Astrocyte of the hippocampus (primary cell): ENCODE measurements at places on chromosomes 4 and X.

DNA sequence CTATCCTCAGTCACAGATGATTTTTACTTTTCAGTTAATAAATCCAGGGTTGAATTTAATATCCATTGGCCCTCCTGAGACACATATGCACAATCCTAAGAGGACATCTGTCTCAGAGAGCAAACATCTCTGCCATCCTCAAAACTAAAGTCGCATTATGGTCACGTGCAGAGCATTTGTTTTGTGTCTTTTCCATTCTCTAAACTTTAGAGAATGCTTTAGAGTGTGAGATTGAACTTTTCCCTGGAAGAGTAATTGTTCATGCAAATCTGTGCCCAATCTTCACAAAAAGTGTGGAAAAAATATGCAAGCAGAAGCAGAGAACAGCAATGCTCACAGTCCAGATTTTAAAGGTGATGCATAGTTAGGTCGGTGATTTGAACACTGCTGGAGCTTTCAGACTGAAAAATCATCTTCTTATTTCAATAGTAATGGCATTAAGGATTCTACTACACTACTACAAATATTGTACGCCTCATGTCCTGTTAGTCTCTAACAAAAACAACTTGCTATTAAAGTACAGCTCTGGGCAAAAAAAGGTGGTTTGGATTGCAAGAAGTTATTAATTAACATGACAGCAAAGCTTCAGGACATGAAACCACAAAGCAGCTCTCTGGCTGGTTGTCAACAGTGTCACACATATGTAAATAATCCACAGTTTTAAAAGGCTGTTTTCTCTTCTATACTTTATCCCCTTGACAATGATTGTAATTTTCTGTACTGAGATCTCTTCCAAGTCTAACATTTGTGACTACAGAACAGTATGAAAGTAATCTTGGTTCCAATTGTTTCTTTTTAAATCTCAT, 19.9 kb downstream of the DCHS2 start:
- peak; percentile 18 for DNase-seq

DNA sequence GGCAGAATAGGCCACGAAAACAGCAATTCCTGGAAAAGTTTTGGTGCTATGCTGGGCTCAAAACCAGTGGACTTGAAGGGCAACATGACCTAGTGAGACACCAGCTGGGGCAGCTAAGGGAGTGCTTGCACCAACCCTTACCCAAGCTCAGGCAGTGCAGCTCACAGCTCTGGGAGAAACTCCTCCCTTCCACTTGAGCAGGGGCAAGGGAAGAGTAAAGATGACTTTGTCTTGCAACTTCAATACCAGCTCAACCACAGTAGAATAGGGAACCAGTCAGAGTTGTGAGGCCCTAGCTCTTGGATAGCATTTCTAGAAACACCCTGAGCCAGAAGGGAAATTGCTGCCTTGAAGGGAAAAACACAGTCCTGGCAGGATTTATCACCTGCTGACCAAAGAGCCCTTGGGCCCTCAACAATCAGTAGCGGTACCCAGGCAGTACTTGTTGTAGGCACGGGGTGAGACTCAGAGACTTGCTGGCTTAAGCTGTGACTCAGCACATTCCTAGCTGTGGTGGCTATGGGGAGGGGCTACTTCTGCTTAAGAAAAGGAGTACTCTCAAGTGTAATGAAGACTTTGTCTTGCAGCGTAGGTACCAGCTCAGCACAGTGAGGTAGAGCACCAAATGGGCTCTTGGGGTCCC, 19.7 kb upstream of the ABCG2 start:
- DNase-seq = peak; percentile 88

- DNase-seq = no peak
Measured at GRCh38 chr4:118171381-118171780, 137.1 kb downstream of the NDST3 start.

DNA sequence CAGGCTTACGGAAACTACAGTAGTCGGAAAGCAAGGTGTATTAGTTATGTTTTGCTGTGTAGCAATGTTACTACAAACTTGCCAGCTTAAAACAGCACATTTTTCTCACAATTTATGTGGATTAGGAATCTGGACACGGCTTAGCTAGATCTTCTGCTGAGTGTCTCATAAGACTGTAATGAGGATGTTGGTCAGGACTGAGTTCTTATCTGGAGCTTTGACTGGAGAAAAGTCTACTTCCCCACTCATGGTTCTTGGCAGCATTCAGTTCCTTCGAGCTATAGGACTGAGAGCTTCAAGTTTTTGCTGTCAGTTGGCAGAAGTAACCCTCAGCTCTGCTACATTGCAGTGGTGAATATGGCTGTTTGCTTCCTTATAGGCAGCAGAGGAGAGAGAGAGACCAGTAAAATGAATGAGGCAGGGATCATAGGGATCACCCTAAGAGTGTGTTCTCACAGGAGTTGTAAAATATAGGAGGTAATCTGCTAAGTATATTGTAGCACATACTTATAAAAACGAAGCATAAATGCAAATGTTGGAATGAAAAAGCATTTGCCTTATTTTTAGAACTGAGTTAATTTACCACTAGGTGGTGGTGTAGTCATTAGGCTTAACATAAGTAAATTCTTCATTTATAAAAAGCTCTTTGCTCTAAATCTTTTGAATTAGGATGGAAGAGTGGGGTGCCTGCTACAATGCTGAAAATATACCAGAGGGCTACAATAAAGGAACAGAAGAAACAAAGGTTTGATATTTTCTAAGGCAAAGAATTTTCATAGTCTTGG, 38.6 kb downstream of the ALG13 start:
- DNase-seq = peak; percentile 15

- DNase-seq = no peak
Measured at GRCh38 chr4:10077483-10078335, 38.9 kb downstream of the WDR1 start.

GRCh38 chr4:155885666-155886065, 17.8 kb upstream of the TDO2 start:
- DNase-seq = peak; percentile 9

DNA sequence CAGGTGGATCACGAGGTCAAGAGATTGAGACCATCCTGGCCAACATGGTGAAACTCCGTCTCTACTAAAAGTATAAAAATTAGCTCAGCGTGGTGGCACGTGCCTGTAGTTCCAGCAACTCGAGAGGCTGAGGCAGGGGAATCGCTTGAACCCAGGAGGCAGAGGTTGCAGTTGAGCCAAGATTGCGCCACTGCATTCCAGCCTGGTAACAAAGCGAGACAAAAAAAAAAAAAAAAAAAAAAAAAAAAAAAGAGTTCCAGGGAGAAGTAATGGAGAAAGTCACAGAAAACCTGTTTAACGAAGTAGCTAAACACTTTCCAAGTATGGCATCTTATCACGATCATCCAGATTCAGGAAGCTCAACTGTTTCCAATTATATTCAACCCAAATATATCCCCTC, 10.9 kb downstream of the KLHL4 start:
- DNase-seq = no peak

- no peak for DNase-seq
Measured at GRCh38 chr4:160811956-160812355, 1351.8 kb downstream of the FSTL5 start.

- DNase-seq = peak; percentile 58
Measured at GRCh38 chrX:86051741-86052140, 4.4 kb upstream of the CHM start.

GRCh38 chr4:139454111-139455045, at the start of gene RAB33B:
TSS of gene RAB33B (plus strand) at chr4:139454121. CDS start at chr4:139454196, 75 bp downstream.
- DNase-seq = no peak

DNA sequence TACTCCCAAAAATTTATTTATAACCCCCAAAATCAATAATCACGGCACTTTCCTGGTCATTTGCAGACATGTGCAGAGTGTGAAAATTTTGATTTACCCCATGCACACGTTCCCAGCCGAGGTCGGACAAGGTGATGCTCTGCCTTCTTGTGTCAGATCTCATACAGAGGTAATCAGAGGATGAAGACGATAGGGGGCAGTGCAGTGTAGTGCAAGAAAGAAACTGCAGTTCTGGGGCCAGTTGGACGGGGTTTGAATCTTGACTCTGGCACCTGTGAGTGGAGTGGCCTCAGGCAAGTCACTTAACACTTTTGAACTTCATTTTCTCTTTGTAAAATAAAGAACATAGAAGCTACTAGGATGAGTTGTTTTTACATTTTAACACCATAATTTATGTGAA, 88.4 kb downstream of the FRMPD3 start:
- peak; percentile 52 for DNase-seq

- peak; percentile 19 for DNase-seq
Measured at GRCh38 chr4:182338063-182338462, 94.9 kb downstream of the TENM3 start.

- no peak for DNase-seq
Measured at GRCh38 chrX:13253223-13253622, 66.6 kb downstream of the ATXN3L start.

GRCh38 chr4:95092766-95093165, 335.0 kb downstream of the BMPR1B start:
- peak; percentile 50 for DNase-seq

GRCh38 chrX:3728454-3728853, 15.0 kb upstream of the PRKX start:
- DNase-seq = no peak

DNA sequence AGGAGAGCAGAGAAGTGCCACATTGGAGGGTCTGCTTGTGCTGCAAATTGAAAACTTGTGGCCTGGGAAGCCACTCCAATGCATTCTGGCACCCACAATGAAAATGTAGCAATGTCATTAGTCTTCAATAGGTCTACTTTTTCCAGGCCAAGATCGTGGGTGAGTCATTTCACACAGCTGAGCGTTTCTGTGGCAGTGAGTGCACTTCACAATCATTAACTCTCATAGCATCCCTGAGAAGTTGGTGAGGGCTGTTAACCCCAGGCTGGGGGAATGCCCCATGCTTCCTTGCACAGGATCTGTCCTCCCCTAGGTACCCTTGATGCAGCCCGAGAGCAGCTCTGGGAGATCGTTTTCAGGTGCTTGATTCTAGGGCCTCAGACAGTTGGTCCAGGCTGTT, 196.8 kb upstream of the ATP6AP2 start:
- DNase-seq = peak; percentile 30

GRCh38 chr4:17030543-17030942, 132.1 kb upstream of the LDB2 start:
- DNase-seq = peak; percentile 85

- peak; percentile 80 for DNase-seq
Measured at GRCh38 chr4:74283614-74284013, 24.7 kb upstream of the EPGN start.

GRCh38 chr4:150238591-150238990, 160.3 kb downstream of the DCLK2 start:
- no peak for DNase-seq

GRCh38 chr4:73859614-73860088, 6.6 kb downstream of the PF4V1 start:
- peak; percentile 85 for DNase-seq

DNA sequence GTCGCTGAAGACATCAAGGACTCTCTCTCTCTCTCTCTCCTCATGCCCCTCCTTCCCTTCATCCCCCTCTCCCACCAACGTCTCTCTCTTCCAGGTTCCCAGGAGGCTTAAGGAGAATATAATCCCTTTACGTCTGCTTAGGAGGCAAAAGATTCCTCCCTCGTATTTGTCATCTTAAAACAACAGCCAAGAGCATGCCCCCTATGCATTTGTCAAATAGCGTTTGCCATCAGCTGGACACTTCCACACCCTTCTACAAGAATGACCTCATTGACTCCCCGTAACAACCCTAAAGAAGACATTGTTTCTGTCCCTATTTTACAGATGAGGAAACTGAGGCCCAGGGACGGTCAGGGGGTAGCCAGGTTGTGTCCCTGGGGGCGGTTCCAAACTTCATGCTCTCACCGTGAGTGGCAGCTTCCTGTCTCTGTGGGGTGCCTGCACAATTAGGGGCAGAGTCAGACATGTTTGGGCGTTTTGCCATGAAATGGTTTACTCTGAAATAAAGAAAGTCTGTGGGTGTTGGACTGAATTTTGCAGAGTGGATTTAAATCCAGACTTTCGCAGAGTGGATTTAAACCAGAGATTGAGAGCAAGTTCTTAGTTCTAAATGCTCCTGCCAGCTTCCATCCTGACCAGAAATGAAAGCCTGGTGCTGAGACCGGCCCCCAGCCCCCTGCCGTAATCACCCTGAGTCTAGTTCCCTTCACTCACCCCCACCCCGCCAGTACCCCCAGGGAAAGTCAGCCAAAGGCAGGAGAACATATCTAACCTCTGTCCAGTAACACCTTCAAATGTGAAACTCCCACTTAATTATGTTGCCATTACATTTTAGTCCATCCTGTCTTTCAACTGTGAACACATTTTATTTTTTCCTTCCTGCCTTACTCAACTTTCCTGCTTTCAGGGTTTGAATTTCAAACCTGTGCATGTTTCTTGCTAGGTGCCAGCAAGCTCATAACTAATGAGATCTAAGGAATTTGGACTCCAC, 44.3 kb upstream of the TBL1X start:
- DNase-seq = peak; percentile 26

- no peak for DNase-seq
Measured at GRCh38 chr4:143127621-143128020, 57.1 kb upstream of the USP38 start.

DNA sequence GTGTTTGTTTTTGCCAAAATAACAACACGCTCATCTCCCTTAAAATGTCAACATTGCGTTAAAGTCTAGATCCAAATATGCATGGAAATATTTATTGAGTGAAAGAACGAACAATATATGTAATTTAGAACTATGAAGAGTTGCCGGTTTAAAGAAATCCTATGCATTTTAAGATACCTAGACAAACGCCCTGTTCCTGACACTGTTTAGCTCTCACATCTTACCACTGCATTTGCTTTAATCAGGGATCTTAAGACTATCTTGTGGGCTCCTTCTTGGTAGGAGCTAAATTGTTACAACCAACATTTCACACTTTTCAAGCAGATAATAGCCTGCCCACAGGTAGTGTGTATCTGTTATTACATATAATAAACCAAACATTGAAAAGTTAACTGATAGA, 96.6 kb upstream of the RPS6KA3 start:
- no peak for DNase-seq

DNA sequence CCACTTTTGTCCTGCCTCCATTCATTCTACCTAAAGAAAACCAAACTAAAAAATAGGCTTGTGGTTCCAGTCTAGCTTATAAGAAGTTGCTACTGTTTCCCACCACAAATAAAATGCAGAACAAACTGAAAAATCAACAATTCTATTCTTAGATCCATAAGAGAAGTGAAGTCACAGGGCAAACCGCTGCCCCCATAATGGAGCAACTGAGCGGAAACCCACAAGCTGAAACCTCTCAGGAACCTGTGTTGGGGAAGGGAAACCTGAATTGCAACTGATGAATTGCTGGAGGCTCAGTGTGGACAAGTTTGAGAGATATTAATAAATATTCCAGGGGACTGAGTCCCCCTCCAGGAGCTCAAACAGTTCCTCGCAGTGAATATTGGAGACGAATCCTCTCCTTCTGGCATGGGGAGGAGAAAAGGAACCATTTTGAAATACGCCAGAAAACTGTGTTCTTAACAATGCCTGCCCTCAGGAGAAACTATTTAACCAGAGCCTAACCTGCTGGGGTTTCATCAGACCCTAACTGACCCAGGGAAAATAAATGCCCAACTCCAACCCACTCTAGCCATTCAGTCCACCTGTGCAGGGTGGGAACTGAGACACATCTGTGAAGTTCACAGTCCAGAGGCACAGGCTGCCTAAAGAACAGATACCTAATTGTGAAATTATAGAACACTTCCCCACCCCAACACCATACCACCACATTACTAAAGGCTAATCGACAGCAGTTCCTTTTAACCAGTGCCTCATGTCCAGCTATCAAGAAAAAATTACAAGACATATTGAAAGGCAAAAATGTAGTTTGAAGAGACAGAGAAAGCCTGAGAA, 22.8 kb upstream of the SH3RF1 start:
- no peak for DNase-seq

GRCh38 chrX:136835761-136836160, 44.8 kb downstream of the RBMX start:
- no peak for DNase-seq
